ENCODE measurements at places on chromosomes 2 and 18.
A peak's percentile ranks its signal among the peaks of the same experiment; 100 is the strongest.

- H3K4me3 ChIP-seq: no peak overlapping the region
- no peaks in the 10 kb centered on the region for H3K27me3 ChIP-seq
- H3K4me1 ChIP-seq: 0 out of 2 replicates have a peak, but pooled peaks cover 4% of the 10 kb centered on the region
- no peak for DNase-seq
- H3K27ac ChIP-seq: no peak overlapping the region
Measured at GRCh38 chr2:189374481-189374880, 66.8 kb upstream of the WDR75 start.

GRCh38 chr2:3778851-3779495 lies 75.6 kb downstream of the DCDC2C start:
- no peak for DNase-seq
- no peaks in the 10 kb centered on the region for H3K36me3 ChIP-seq
- H3K4me1 ChIP-seq: peaks cover 4% of the 10 kb centered on the region
- no peaks in the 10 kb centered on the region for H3K27me3 ChIP-seq
- H3K27ac ChIP-seq: no peak overlapping the region

- H3K4me3 ChIP-seq: no peak overlapping the region
- no peaks in the 10 kb centered on the region for H3K36me3 ChIP-seq
- H3K4me1 ChIP-seq: no peaks in the 10 kb centered on the region
- no peak overlapping the region for H3K27ac ChIP-seq
- H3K27me3 ChIP-seq: no peaks in the 10 kb centered on the region
- DNase-seq: no peak
Measured at GRCh38 chr2:109497463-109497862, 116.3 kb downstream of the SEPTIN10 start.

DNA sequence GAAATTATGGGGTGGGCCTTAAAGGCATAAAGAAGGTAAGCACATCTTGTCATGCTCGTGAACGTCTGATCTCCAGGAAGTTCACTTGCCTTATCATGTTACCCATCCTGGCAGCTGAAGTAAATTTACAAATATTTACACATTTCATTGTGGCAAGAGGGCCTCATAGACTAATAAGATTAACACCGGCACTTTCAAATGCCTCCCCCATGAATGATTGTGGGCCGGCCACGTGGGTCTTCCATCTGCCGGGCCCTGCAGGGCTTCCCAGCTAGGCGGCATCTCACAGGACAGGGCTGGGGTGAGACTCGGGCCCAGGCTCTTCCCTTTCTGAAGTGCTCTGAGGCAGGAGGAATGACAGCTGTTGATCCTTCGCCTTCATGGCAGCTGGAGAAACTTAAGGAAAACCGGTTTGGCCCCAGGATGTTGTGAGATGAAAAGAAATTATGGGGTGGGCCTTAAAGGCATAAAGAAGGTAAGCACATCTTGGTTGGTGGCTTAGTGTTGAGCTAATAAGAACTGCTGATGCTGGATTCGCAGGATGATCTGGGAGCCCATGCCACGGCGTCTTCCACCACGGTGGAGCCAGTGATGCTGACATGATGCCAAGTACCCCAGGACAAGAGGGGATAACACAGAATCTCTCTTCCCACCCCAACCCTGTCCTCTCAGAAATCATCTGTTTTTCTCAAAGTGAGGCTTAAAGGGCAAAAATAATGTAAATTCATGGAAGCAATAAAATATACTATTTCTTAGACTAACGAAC lies 176.3 kb downstream of the SEPTIN10 start:
- no peak overlapping the region for H3K4me3 ChIP-seq
- DNase-seq: no peak
- no peaks in the 10 kb centered on the region for H3K4me1 ChIP-seq
- no peak overlapping the region for H3K27ac ChIP-seq

DNA sequence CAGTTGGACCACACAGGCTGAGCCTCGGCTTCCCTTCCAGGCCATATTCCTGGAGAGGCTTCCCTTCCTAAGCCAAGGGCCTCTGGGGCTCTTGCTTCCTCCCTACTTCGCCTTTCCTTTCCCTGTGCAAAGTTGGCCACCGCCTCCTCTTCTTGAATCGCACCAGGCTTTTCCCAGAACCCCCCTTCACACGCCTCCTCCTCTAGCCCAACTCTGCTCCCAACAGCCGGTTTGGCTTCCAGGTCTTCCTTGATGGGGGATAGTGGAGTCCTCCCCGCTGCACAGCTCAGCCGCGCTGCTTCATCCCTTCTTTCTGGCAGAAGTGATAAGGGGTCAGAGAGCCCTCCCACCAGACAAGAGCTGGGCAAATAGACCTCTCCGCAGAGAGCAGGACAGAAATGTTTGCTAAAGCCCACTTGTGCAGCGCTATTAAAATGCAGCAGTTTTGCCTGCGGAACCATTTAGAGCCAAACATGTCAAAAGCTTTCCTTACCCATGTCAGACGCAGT lies 56.4 kb downstream of the SNORC start:
- peaks cover 6% of the 10 kb centered on the region for H3K4me1 ChIP-seq
- peak overlapping the region; percentile 34 for H3K4me3 ChIP-seq
- peaks cover 6% of the 10 kb centered on the region for H3K36me3 ChIP-seq
- no peak overlapping the region for H3K27ac ChIP-seq
- H3K27me3 ChIP-seq: peaks cover 53% of the 10 kb centered on the region
- DNase-seq: peak; percentile 56

GRCh38 chr2:23207871-23208270 lies 177.1 kb upstream of the KLHL29 start:
- H3K36me3 ChIP-seq: no peaks in the 10 kb centered on the region
- H3K4me1 ChIP-seq: no peaks in the 10 kb centered on the region
- no peaks in the 10 kb centered on the region for H3K27me3 ChIP-seq
- no peak overlapping the region for H3K27ac ChIP-seq
- DNase-seq: no peak
- no peak overlapping the region for H3K4me3 ChIP-seq

- DNase-seq: no peak
- H3K27ac ChIP-seq: no peak overlapping the region
- no peaks in the 10 kb centered on the region for H3K4me1 ChIP-seq
- H3K4me3 ChIP-seq: no peak overlapping the region
Measured at GRCh38 chr18:60247103-60247502, 125.5 kb downstream of the MC4R start.

DNA sequence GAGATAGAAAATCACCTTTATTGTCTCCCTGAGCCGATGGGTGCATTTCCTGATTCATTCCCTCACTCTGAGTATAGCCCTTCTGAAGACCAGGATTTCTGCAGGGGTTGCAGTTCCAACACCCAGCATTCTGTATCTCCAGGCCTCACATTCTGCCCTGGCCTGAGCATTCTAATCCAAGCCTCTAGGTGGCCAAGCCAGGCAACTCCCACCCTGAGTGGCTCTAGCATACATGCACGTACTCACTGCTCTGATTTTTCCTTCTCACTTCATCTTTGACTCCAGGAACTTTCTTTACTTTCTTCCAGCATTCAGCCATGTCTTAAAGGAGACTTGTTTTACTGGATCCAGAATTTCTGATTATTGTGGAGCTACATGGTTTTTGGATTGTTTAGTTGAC lies 100.7 kb upstream of the STK39 start:
- H3K36me3 ChIP-seq: no peaks in the 10 kb centered on the region
- no peaks in the 10 kb centered on the region for H3K4me1 ChIP-seq
- no peak for DNase-seq
